Ovary (tissue), 10 donors: ENCODE measurements at places on chromosomes 3 and 15.

- no peak overlapping the region for H3K4me3 ChIP-seq
- H3K36me3 ChIP-seq = no peaks in the 10 kb centered on the region
- DNase-seq = no peak
- H3K27ac ChIP-seq = no peak overlapping the region
- no peaks in the 10 kb centered on the region for H3K4me1 ChIP-seq
- no peaks in the 10 kb centered on the region for H3K27me3 ChIP-seq
These were observed 10.5 kb upstream of the SUSD5 start for GRCh38 chr3:33229066-33229465.

GRCh38 chr15:80182611-80183261, 29.9 kb downstream of the FAH start:
- no peak for DNase-seq
- H3K27me3 ChIP-seq = no peaks in the 10 kb centered on the region
- no peaks in the 10 kb centered on the region for H3K36me3 ChIP-seq
- H3K4me3 ChIP-seq = no peak overlapping the region
- H3K4me1 ChIP-seq = peaks cover 5% of the 10 kb centered on the region

GRCh38 chr3:62371720-62372591, 1.4 kb downstream of the FEZF2 start:
- no peaks in the 10 kb centered on the region for H3K36me3 ChIP-seq
- no peaks in the 10 kb centered on the region for H3K27me3 ChIP-seq
- H3K27ac ChIP-seq = no peak overlapping the region
- DNase-seq = no peak
- no peak overlapping the region for H3K4me3 ChIP-seq

- no peaks in the 10 kb centered on the region for H3K27me3 ChIP-seq
- no peak for DNase-seq
- no peak overlapping the region for H3K4me3 ChIP-seq
- H3K27ac ChIP-seq = no peak overlapping the region
These were observed 524.4 kb downstream of the NSUN3 start for GRCh38 chr3:94587291-94587690.

DNA sequence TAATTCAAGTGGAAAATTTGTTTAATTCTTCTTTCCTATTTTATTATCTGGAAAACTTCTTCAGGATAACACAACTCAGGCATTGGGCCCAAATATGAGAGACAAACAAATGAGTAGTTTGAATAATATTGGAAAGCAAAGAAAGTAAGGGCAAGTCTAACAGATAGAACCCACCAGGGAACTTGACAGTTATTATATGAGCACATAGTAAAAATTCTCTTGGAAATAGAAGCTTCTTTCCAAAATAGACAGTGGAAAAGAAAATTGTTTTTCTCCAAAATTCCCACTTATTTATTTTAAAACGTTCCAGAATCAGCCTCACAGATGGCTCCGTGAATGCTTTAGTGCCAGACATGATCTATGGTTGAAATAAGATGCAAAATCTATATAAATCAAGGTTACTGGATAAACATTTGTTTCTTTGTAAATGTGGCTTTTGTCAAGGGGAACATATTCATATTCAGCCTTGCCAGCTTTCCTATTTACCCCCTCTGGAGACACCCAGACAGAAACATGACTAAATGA, 23.9 kb downstream of the LDHAL6B start:
- H3K4me1 ChIP-seq = peaks cover 7% of the 10 kb centered on the region
- no peaks in the 10 kb centered on the region for H3K36me3 ChIP-seq
- no peak for DNase-seq
- no peaks in the 10 kb centered on the region for H3K27me3 ChIP-seq
- no peak overlapping the region for H3K4me3 ChIP-seq

- no peak overlapping the region for H3K27ac ChIP-seq
- no peaks in the 10 kb centered on the region for H3K4me1 ChIP-seq
- no peak for DNase-seq
- H3K36me3 ChIP-seq = no peaks in the 10 kb centered on the region
- no peak overlapping the region for H3K4me3 ChIP-seq
These were observed 6.2 kb upstream of the NEO1 start for GRCh38 chr15:73046073-73046472.

- H3K4me3 ChIP-seq = no peak overlapping the region
- H3K27me3 ChIP-seq = no peaks in the 10 kb centered on the region
- H3K4me1 ChIP-seq = peaks cover 26% of the 10 kb centered on the region
- H3K27ac ChIP-seq = no peak overlapping the region
- no peaks in the 10 kb centered on the region for H3K36me3 ChIP-seq
These were observed 28.8 kb downstream of the SMAD3 start for GRCh38 chr15:67094001-67094826.

DNA sequence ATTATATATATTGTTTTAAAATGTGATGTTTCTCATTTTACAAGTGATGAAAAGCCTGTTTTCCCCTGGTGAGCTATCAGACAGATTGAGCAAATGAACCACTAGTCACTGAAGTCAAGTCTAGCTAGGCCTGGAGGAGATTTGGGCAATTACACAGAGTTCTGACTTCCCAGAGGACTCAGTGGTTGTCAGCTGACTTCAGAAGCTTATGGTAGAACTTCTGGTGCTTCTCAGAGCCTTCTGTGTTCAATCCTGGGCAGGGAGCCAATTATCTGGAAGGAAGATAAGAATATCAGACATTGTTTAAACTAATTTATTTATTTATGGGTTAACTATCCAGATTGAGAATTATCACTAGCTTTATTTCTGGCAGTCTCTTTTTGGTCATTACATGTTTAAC, 37.7 kb upstream of the NAALADL2 start:
- no peak for DNase-seq
- no peak overlapping the region for H3K27ac ChIP-seq

- no peaks in the 10 kb centered on the region for H3K27me3 ChIP-seq
- H3K27ac ChIP-seq = no peak overlapping the region
- no peak for DNase-seq
- H3K36me3 ChIP-seq = no peaks in the 10 kb centered on the region
- H3K4me1 ChIP-seq = peaks cover 1% of the 10 kb centered on the region
These were observed 45.7 kb downstream of the KPNA1 start for GRCh38 chr3:122468896-122469533.

DNA sequence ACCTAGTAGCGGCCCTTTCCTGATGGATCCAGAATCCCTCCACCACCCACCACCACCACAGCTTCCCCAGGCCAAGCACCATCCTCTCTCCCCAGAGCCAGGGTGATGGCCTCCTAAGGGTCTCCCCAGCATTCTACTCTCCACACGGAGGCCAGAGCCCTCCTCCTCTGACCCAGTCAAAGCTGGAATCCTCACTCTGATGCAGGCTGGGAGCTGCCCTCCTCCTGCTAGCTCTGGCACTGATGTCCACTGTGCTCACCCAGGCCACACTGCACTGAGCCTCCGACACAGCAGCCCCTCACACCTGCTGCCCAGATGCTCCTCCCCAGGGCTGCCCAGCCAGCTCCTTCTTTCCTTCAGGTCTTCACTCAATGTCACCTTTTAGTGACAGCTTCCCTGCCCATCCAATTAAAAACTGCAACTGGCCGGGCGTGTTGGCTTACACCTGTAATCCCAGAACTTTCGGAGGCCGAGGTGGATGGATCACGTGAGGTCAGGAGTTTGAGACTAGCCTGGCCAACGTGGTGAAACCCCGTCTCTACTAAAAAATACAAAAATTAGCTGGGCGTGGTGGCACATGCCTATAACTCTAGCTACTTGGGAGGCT, 21.0 kb downstream of the XXYLT1 start:
- DNase-seq = peak; percentile 14
- H3K4me1 ChIP-seq = no peaks in the 10 kb centered on the region
- H3K27me3 ChIP-seq = no peaks in the 10 kb centered on the region
- H3K27ac ChIP-seq = no peak overlapping the region
- no peak overlapping the region for H3K4me3 ChIP-seq
- H3K36me3 ChIP-seq = no peaks in the 10 kb centered on the region

- H3K27me3 ChIP-seq = no peaks in the 10 kb centered on the region
- no peak overlapping the region for H3K27ac ChIP-seq
- no peaks in the 10 kb centered on the region for H3K36me3 ChIP-seq
- no peak overlapping the region for H3K4me3 ChIP-seq
- DNase-seq = no peak
- no peaks in the 10 kb centered on the region for H3K4me1 ChIP-seq
These were observed 108.5 kb downstream of the SAMMSON start for GRCh38 chr3:70108072-70108471.

GRCh38 chr15:92159906-92160841, 233.5 kb upstream of the ST8SIA2 start:
- H3K36me3 ChIP-seq = no peaks in the 10 kb centered on the region
- H3K27ac ChIP-seq = no peak overlapping the region
- H3K27me3 ChIP-seq = no peaks in the 10 kb centered on the region
- no peak overlapping the region for H3K4me3 ChIP-seq

DNA sequence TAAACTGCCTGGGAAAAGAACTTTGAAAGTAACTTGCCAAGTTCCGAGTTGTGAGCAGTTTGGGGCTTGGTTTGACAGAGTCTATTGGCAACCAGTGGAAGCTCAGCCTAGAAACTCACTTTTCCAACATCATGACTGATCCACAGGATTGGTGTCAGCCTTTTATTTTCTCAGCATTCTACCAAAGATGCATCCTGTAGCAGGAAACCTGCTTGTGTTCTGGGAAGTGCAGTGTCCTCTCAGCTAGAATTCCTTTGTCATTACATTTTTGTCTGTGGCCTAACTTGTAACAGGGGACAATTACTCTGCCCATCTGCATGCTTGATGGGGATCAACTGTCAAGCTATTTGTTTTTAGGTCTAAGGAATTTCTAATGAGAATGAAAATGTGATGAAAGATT, 116.7 kb upstream of the LMOD3 start:
- DNase-seq = no peak
- H3K4me3 ChIP-seq = no peak overlapping the region
- no peaks in the 10 kb centered on the region for H3K27me3 ChIP-seq
- H3K4me1 ChIP-seq = peaks cover 1% of the 10 kb centered on the region
- no peak overlapping the region for H3K27ac ChIP-seq

DNA sequence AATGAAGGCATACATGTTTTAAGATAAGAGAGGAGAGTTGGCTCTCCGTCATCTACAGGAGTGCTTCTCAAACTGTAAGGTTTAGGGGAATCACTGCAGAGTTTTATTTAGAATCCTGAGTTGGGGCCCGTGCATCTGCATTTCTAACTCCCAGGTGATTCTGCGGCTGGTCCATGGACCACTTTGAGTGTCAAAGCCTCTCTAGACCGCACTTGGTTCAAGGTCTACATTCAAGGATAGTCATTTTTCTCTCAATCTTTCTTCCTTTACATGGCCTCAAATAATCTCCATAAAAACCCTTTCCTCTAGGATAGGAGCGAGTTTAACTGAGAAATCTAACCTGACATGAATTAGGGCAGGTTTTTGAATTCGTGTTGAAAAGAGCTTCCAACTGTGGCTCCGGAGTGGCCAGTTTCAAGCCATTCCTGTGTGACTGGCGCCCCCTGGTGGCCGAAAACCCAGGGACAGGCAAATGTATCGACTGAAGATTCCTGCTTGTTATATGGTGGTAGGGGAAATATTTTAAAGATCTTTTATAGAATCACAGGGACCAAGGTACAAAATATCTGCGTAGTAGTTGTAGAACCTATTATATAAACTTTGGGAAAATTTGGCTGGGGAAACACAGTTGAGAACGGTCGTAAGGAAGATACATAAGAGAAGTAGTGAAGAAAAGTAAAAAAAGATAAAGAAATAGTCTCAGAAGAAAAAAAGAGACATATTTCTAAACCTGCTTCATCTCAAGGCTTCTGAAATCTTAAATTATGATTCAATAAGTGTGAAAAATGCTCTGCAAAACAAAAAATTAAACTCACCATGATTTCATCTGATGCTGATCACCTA, 11.9 kb downstream of the GABRR3 start:
- DNase-seq = peak; percentile 92
- no peaks in the 10 kb centered on the region for H3K36me3 ChIP-seq
- H3K27ac ChIP-seq = no peak overlapping the region
- no peaks in the 10 kb centered on the region for H3K27me3 ChIP-seq
- no peaks in the 10 kb centered on the region for H3K4me1 ChIP-seq

GRCh38 chr3:178514401-178514800, 21.8 kb upstream of the KCNMB2 start:
- H3K4me1 ChIP-seq = peaks cover 8% of the 10 kb centered on the region
- DNase-seq = no peak
- H3K27me3 ChIP-seq = no peaks in the 10 kb centered on the region
- no peaks in the 10 kb centered on the region for H3K36me3 ChIP-seq
- H3K27ac ChIP-seq = no peak overlapping the region

GRCh38 chr15:51103330-51103729, 8.6 kb upstream of the TNFAIP8L3 start:
- no peaks in the 10 kb centered on the region for H3K27me3 ChIP-seq
- no peak for DNase-seq
- H3K36me3 ChIP-seq = no peaks in the 10 kb centered on the region
- no peak overlapping the region for H3K27ac ChIP-seq
- peaks cover 5% of the 10 kb centered on the region for H3K4me1 ChIP-seq

- H3K27ac ChIP-seq = no peak overlapping the region
- H3K27me3 ChIP-seq = no peaks in the 10 kb centered on the region
- no peaks in the 10 kb centered on the region for H3K36me3 ChIP-seq
- H3K4me3 ChIP-seq = peak overlapping the region; percentile 64
- H3K4me1 ChIP-seq = peaks cover 7% of the 10 kb centered on the region
- DNase-seq = no peak
These were observed 1.2 kb downstream of the BLOC1S6 start for GRCh38 chr15:45588219-45588875.

DNA sequence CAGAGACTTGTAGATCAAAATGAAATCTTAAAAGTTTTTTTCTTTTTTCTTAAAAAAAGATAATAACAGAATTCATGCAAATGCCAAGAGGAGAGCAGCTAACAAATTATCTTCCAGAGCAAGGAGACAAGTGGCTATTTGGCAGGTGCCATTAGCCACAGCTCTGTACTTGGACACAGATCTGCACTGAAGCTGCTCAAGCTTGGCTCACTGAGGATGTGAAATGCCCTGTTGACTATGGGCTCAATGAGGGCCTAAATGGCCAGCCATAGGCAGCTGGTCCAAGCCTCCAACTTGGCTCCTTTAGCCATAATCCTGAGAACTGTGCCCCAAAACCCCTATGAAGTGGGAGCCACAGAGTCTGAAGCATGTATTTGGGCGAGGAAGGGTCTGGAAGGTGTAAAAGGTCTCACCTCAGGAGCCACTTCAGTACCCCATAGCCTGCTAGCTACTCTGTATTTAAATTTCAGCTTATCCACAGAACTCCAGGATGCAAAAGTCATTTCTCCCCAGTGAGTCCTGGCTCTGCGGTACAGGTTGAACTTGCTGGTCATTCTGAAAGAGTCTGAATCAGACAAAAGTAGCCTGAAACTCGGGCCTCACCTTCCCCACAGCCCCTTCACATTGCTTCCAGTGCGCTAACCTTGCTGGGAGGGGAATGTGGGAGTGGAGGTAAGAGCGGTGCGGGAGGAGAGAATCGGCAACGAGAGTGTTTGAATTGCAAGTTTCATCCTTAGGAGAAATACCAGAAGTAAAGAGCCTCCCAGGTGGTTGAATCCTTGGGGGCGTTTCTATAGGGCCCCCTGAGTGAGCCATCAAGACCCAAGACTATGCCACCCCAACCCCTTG, 48.0 kb downstream of the ZIC4 start:
- no peaks in the 10 kb centered on the region for H3K4me1 ChIP-seq
- DNase-seq = no peak
- H3K36me3 ChIP-seq = no peaks in the 10 kb centered on the region
- H3K4me3 ChIP-seq = no peak overlapping the region
- no peaks in the 10 kb centered on the region for H3K27me3 ChIP-seq
- H3K27ac ChIP-seq = no peak overlapping the region

GRCh38 chr3:147191795-147192385, 214.5 kb downstream of the ZIC4 start:
- H3K27me3 ChIP-seq = no peaks in the 10 kb centered on the region
- no peaks in the 10 kb centered on the region for H3K4me1 ChIP-seq

- DNase-seq = no peak
- no peaks in the 10 kb centered on the region for H3K4me1 ChIP-seq
- no peak overlapping the region for H3K4me3 ChIP-seq
- no peaks in the 10 kb centered on the region for H3K27me3 ChIP-seq
- no peaks in the 10 kb centered on the region for H3K36me3 ChIP-seq
- H3K27ac ChIP-seq = no peak overlapping the region
These were observed 32.4 kb downstream of the FRMD4B start for GRCh38 chr3:69353503-69353902.
